ENCODE measurements at places on chromosomes 1 and 21. TPM values are rescaled to one million over a fixed set of nuclear protein-coding genes. Genes with fewer than 3 reads are reported as not detected.

- DNase-seq, result no peak
Measured at GRCh38 chr1:112033439-112034120, 44.1 kb upstream of the KCND3 start.

GRCh38 chr1:20732071-20732587 lies 374 bp downstream of the SH2D5 start:
- DNase-seq, result peak; percentile 72

DNA sequence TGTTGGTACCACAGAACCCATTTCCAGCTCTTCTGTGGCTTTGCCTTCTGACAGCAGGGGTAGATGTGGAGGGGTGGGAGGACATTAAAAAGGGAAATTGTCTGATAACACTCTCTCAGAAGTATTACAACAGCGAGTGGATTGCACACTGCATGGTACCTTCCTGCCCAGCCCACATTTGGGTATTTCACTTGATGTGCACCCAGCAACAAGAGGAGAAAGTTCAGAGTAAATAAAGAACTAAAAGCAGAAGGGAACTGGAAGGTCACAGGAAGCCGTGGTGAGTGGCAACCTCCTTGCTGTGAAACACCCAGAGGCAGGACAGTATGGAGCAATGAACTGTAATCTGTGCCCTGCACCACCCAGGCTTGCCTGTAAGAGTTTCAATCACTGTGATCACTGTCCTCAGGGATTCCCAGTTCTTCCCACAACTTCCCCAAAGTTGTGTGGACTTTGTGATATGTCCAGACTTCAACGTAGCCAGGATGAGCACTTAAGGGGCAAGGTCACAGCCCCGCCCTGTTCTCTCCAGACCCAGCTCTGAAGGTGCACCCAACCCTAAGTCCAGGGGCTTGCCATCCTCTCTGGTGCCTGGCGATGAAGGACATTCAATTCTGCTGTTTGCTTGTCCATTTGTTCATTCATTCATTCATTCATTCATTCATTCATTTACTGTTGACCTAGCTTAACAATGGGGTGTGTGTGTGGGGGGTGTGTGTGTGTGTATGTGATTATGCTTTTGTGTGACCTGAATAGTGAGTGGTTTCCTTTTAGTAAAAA lies 18.7 kb upstream of the F5 start:
- no peak for DNase-seq

DNA sequence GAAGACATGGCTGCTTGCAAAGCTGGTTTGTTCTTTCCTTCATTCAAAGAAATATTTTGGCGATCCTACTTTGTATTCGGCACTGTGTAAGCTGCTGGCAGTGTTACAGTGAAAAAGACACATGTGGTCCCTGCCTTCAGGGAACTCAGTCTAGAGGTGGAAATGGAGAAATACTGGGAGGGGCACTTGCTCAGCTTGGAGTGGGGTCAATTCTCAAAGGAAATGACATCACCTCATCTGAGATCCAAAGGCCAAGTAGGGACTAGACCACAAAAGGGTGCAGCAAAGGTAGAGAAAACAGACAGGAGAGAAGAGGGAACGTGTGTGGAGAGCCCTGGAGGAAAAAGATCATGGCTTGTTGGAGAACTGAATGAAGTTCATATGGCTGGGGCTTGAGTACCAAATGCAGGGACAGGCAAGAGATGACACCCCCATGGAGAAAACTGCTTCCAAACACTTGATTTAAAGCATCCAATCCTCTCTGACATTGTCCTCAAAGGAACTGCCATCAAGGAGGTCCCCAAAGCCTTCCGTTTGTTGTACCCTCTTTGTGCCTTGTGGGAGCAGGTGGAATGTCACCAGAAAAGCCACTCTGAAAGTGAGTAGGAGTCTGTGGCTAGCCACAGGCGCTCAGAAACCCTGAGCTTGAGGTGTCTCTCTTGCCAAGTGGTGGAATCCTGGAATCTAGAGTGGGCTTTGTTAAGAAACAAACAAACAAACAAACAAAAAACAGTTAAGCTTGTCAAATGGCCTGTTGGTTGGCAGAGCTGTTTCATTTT lies 48.3 kb upstream of the TDRD10 start:
- DNase-seq, result peak; percentile 24

- DNase-seq, result no peak
Measured at GRCh38 chr1:9990944-9991343, 6.1 kb upstream of the RBP7 start.

The EPHX1 gene
- total RNA-seq, result 26.5 TPM

The TNFRSF8 gene
- not detected for total RNA-seq

The PKP1 gene
- 137 TPM for total RNA-seq

The TRIM67 gene
- total RNA-seq, result 0.10 TPM
